Activated CD8-positive, alpha-beta T cell treated with anti-CD3 and anti-CD28 coated beads for 36 hours (primary cell): ENCODE measurements at places on chromosomes 4 and X. TPM values are rescaled to one million over a fixed set of nuclear protein-coding genes. Genes with fewer than 3 reads are reported as not detected.

DNA sequence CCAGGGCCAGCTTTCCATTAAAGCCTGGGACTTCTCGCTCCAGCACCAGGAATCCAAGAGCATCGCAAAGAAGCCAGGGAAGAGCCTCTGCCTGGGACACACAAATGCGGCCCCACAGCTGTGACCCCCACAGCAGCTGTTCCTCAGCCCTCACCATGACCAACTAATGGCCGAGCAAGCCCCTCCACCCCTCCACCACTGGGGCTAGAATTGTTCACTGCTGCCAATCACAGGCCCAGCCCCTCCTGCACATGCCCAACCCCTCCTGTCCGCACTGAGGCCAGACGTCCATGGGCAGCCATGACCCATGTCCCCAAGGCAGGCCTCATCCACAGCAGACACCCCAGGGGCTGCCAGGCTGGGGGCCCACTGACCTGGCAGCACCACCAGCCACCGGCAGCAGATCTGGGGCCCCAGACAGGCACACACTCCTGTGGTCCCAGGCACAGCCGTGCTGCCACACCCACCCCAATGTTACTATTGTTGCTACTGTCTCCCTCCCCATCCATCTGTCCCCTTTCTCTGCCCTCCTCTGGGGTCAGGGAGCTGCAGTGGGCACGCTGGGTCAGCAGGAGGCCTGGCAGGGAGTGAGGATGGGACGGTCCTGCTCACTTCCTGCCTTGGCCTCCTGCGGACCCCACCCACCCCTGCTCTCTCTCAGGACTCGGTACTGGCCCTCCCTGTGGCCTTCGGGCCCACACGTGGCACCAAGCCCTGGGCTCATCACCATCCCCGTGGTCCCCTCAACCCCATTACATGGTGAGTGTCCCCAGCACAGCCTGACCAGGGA, 56.0 kb downstream of the ZFYVE28 start:
- H3K4me1 ChIP-seq = peaks cover 3% of the 10 kb centered on the region
- no peaks in the 10 kb centered on the region for H3K36me3 ChIP-seq
- H3K4me3 ChIP-seq = no peak overlapping the region
- H3K27ac ChIP-seq = no peak overlapping the region
- H3K27me3 ChIP-seq = no peaks in the 10 kb centered on the region

DNA sequence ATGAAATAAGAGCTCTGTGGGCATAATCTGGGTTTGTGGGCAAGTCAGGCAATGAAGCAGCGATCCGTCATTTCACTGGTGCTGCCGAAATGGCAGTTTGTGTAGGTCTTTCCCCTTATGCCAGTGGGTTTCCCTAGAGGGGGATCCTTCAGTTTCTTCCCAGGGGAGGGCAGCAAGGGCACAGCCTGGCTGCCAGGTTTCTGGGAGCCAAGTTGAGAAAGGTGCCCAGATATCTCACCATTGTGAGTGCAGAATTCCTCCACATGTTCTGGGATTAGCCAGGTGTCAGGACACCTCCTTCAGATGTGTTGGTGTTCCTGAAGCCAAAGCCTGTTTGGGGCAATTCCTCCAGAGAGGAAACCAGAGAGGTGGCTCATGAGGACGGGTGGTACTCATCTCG, 28.0 kb downstream of the MSX1 start:
- no peaks in the 10 kb centered on the region for H3K4me1 ChIP-seq
- peaks cover 10% of the 10 kb centered on the region for H3K27me3 ChIP-seq
- no peak overlapping the region for H3K27ac ChIP-seq
- DNase-seq = no peak

DNA sequence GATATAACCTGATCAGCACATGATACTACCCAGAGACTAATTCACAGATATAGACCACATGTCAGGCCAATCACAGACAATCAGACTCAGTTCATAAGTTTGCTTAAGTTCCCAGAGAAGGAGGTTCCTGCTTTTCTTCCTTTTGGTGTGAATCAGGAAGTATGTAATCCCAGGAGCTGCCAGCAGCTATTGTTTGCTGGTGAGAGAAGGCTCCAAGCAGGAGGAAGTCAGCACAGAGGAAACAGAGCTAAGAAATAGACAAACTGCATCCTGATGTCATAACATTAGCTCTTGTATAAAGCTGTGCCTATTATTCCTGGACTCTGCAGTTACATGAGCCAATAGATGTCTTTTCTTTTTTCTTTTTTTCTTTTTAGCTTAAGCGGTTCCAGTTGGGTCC, 50.9 kb downstream of the UCHL1 start:
- H3K4me1 ChIP-seq = no peaks in the 10 kb centered on the region
- no peak overlapping the region for H3K27ac ChIP-seq
- H3K36me3 ChIP-seq = no peaks in the 10 kb centered on the region
- no peak overlapping the region for H3K4me3 ChIP-seq
- peaks cover 12% of the 10 kb centered on the region for H3K27me3 ChIP-seq

- no peaks in the 10 kb centered on the region for H3K36me3 ChIP-seq
- no peaks in the 10 kb centered on the region for H3K4me1 ChIP-seq
- H3K4me3 ChIP-seq = no peak overlapping the region
- H3K27me3 ChIP-seq = peaks cover 9% of the 10 kb centered on the region
- no peak for DNase-seq
These were observed 10.3 kb upstream of the DUSP9 start for GRCh38 chrX:153636716-153637115.

DNA sequence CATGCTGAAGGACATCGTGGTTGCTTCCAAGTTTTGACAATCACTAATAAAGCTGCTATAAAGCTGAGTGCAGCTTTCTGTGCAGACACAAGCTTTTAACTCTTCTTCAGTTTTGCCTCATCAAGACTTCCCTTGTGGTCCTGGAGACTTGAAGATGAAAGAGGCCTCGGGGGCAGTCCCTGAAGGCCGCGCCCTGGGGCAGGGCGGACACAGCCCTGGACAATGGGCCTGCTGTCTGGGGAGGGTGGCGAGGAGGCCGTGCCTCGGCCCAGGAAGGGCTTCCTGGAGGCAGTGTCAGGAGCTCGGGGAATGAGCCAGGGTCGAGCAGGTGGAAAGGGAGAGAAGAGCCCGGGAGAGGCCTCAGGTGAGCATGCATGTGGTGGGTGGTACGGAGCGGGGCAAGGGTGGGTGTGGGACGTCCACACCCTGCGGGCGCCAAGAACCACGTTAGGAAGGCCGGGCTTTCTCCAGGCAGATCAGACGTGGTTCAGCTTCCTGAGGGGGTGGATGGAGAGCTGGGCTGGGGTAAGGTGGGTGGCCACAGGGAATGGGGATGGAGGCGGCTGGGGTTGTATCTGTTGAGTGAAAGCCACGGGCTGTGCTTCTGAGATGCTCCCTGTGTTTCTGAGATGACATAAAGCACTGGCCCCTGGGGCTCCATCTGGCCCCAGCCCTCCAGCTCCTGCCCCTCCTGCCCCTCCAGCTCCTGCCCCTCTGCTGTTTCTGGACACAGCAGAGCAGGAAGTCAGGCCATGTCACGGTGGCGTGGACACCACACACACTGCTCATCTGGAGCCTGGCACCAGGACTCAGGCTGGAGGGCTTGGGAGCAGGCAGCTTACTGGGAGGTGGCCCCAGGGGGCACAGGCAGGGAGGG, 21.5 kb downstream of the ADRA2C start:
- H3K4me3 ChIP-seq = no peak overlapping the region
- H3K36me3 ChIP-seq = no peaks in the 10 kb centered on the region
- H3K4me1 ChIP-seq = no peaks in the 10 kb centered on the region
- H3K27ac ChIP-seq = no peak overlapping the region
- no peak for DNase-seq

DNA sequence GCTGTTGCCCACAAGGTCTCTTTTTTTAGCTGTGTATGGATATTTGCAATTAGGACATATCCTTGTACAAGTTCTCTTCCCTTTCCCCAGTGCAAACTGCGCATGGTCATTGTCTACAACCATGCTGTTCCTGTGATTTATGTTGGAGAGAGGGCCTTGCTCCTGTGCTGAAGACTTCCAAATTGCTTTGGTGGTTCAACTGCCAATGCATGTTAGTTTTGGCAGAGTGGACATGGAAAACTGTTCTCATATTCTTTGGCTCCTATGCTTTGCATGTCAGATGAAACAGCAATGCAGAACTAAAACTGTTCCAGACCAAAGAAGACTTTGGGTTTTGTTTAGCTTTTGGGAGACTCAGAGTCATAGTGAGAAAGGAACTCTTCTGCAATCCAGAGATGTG, 148.8 kb upstream of the EDNRA start:
- peaks cover 3% of the 10 kb centered on the region for H3K27me3 ChIP-seq
- no peaks in the 10 kb centered on the region for H3K4me1 ChIP-seq
- no peaks in the 10 kb centered on the region for H3K36me3 ChIP-seq
- H3K4me3 ChIP-seq = no peak overlapping the region
- H3K27ac ChIP-seq = no peak overlapping the region

GRCh38 chrX:45900766-45901615, 644.2 kb downstream of the ZNF674 start:
- H3K4me3 ChIP-seq = no peak overlapping the region
- no peaks in the 10 kb centered on the region for H3K36me3 ChIP-seq
- no peak for DNase-seq
- no peak overlapping the region for H3K27ac ChIP-seq
- H3K27me3 ChIP-seq = peaks cover 2% of the 10 kb centered on the region

DNA sequence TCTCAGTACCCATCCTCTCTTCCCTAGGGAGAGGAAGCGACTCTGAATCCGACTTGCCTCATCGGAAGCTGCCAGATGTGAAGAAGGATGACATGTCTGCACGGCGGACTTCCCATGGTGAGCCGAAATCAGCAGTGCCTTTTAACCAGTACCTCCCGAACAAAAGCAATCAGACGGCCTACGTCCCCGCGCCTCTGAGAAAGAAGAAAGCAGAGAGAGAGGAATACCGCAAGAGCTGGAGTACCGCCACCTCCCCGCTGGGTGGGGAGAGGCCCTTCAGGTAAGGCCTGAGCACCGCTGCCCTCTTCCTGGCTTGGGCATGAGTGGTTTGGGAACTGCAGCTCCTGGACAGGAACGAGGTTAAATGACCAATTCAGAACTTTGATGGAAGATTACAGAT, 81.2 kb downstream of the LIMCH1 start:
- no peaks in the 10 kb centered on the region for H3K4me1 ChIP-seq
- H3K4me3 ChIP-seq = no peak overlapping the region
- no peaks in the 10 kb centered on the region for H3K36me3 ChIP-seq
- H3K27me3 ChIP-seq = no peaks in the 10 kb centered on the region

GRCh38 chrX:95762716-95763115, 921.9 kb upstream of the DIAPH2 start:
- H3K27ac ChIP-seq = no peak overlapping the region
- H3K4me3 ChIP-seq = no peak overlapping the region
- H3K27me3 ChIP-seq = no peaks in the 10 kb centered on the region
- H3K4me1 ChIP-seq = no peaks in the 10 kb centered on the region

- DNase-seq = no peak
- H3K4me1 ChIP-seq = peaks cover 16% of the 10 kb centered on the region
- no peak overlapping the region for H3K27ac ChIP-seq
These were observed 28.5 kb downstream of the TRIM2 start for GRCh38 chr4:153232768-153233167.

GRCh38 chr4:121776610-121777401, 11.8 kb upstream of the SMIM43 start:
- H3K4me3 ChIP-seq = no peak overlapping the region
- no peak for DNase-seq
- H3K27ac ChIP-seq = no peak overlapping the region
- H3K4me1 ChIP-seq = peaks cover 6% of the 10 kb centered on the region
- H3K36me3 ChIP-seq = no peaks in the 10 kb centered on the region

DNA sequence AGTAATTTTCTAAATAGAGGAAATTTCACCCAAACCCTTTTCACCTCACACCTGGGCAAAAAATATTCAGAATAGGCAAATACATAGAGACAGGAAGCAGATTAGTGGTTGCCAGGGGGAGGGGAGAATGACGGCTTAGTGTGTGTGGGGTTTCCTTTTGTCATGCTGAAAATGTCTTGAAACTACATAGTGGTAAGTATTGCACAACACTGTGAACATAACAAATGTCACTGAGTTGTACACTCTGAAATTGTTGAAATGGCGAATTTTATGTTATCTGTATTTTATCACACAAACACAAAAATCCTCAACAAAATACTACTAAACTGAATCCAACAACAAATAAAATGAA, 60.7 kb upstream of the PLAC1 start:
- peak overlapping the region; percentile 55 for H3K27ac ChIP-seq
- peaks cover 16% of the 10 kb centered on the region for H3K4me1 ChIP-seq
- DNase-seq = peak; percentile 65
- H3K27me3 ChIP-seq = peaks cover 2% of the 10 kb centered on the region
- no peak overlapping the region for H3K4me3 ChIP-seq

- H3K36me3 ChIP-seq = peaks cover 8% of the 10 kb centered on the region
- peaks cover 52% of the 10 kb centered on the region for H3K4me1 ChIP-seq
- DNase-seq = no peak
- no peaks in the 10 kb centered on the region for H3K27me3 ChIP-seq
These were observed 21.7 kb downstream of the STAG2 start for GRCh38 chrX:123983240-123983639.

DNA sequence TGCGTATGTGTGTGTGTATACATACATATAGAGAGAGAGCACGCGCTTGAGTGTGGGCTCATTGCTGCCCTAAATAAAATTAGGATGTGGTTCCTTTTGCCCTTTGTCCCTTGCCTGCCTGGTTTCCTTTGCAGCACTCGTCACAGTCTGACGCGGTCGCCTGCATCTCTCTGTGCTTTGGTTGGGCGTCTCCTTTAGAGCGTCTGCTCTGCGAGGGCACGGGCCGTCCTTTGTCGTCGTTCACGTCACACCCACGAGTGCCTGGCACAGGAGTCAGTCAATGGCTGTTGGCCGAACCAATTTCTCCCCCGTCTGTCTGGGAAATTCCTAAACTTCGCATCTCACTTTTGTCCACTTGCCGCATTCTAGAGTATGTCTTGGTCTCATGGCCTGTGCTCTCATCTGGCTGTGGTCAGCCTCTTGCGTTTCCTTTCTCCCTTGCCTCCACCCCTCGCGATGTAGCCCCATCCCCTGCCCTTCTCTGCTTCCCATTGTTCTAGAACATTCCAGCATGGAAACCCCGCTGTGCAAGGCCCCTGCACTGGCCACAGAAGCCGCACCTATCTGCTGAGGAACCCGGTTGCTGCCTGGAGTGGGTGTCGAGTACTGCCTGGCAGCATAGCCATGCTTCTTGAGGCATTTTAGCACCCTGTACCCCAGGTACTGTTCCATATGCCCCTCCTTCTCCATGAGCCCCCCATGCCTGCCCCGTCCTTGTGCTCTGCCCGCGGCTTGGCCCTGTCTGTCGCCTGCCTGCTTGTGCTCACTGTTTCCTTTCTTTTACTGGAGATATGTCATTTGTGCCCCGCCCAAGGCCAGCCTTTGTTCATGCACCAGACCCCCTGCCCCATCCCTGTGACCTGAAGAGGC, 8.0 kb downstream of the MAEA start:
- DNase-seq = no peak
- H3K27ac ChIP-seq = peak overlapping the region; percentile 46
- H3K4me1 ChIP-seq = peaks cover 51% of the 10 kb centered on the region
- no peaks in the 10 kb centered on the region for H3K27me3 ChIP-seq
- no peak overlapping the region for H3K4me3 ChIP-seq

- peak overlapping the region; percentile 57 for H3K4me3 ChIP-seq
- peaks cover 15% of the 10 kb centered on the region for H3K27me3 ChIP-seq
- peak; percentile 28 for DNase-seq
- H3K27ac ChIP-seq = peak overlapping the region; percentile 8
- peaks cover 3% of the 10 kb centered on the region for H3K4me1 ChIP-seq
These were observed 41.4 kb upstream of the PPP2R3B start for GRCh38 chrX:427812-428725.

Gene DCK
- 37.2 TPM for total RNA-seq

Gene UTP14A
- total RNA-seq = 34.0 TPM

Gene UCP1
- not detected for total RNA-seq

Gene NUP62CL
- 3.7 TPM for total RNA-seq

Gene TIMM17B
- total RNA-seq = 50.1 TPM

Gene TRIM75
- not detected for total RNA-seq
